ENCODE measurements at places on chromosomes 3 and 15. TPM values are rescaled to one million over a fixed set of nuclear protein-coding genes. Genes with fewer than 3 reads are reported as not detected.
A peak's percentile ranks its signal among the peaks of the same experiment; 100 is the strongest.

ITIH3 gene
- total RNA-seq, result not detected

PLA1A gene
- 0.19 TPM for total RNA-seq

DNA sequence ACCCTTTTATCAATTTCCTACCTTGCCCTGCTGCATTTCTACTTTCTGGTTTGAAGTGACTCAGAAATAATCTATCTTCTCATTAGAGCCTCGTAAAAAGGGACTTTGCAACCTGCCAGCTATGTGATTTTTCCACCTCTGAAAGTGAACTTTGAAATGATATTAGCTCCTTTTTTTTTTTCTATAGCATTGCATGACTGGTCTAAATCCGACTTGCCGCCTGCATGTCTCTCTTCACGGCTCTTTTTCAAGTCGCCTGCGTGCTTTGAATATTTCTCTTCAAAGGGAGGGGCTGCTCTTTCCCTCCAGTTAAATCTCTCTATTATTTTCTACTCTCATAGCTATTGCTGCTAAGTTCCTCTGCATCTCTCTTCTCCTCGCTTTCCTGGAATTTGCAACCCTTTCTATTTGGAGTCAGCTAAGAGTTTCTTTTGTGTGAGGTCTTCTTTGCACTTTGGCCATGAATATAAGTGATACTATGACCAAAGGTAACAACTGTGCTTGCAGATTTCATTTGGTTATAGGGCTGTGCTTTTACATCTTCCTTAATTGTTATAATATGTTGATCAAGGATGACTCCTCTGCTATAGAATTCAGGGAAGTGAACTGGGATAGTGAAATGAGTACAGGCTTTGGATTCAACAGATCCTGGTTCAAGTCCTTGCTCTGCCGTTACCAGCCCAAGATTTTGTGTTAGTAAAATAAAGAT, 541.1 kb downstream of the AGBL1 start:
- no peak overlapping the region for H3K4me3 ChIP-seq
- peaks cover 33% of the 10 kb centered on the region for H3K4me1 ChIP-seq
- H3K27ac ChIP-seq, result no peak overlapping the region
- H3K36me3 ChIP-seq, result no peaks in the 10 kb centered on the region
- no peak for DNase-seq

- no peak for DNase-seq
- H3K27me3 ChIP-seq, result peaks cover 2% of the 10 kb centered on the region
- H3K4me1 ChIP-seq, result no peaks in the 10 kb centered on the region
- H3K27ac ChIP-seq, result no peak overlapping the region
- H3K4me3 ChIP-seq, result no peak overlapping the region
Observed at GRCh38 chr15:96851613-96852012, 521.1 kb downstream of the NR2F2 start.

DNA sequence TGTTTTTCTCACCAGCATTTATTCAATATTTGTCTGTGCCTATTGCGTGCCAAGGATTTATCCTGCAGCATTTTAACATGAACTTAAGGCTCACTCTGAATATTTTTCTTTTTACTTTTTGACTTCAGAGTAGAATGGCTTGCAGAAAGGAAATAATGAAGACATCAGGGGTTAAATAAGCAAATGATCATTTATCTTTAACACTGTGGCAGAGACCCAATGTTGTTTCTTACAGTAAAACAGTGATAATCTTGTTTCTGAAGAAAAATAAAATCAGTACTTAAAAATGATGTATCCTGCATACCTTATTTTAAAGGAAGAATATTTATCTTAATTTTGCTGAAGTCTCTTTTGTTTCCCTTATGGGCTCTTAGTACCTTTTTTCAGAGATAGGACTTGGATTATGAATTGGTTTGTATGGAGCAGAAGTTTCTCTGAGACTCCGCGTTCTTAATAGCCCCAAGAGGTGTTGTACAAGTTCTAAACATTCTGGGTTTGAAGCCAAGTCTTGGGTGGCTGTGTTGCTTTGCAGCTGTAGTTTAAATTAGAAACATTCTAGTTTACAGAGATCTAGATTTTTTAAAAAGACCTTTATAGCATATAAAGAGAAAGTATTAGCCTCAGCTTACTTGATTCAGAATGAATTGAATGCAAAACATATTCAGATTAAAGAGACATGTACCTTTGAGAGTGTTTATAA, 40.5 kb downstream of the COL6A6 start:
- H3K27ac ChIP-seq, result no peak overlapping the region
- H3K4me3 ChIP-seq, result no peak overlapping the region
- H3K4me1 ChIP-seq, result no peaks in the 10 kb centered on the region
- H3K27me3 ChIP-seq, result peaks cover 16% of the 10 kb centered on the region

LSMEM2 gene
- total RNA-seq, result not detected

NOX5 gene
- not detected for total RNA-seq

TUSC7 gene
- not detected for total RNA-seq

DNA sequence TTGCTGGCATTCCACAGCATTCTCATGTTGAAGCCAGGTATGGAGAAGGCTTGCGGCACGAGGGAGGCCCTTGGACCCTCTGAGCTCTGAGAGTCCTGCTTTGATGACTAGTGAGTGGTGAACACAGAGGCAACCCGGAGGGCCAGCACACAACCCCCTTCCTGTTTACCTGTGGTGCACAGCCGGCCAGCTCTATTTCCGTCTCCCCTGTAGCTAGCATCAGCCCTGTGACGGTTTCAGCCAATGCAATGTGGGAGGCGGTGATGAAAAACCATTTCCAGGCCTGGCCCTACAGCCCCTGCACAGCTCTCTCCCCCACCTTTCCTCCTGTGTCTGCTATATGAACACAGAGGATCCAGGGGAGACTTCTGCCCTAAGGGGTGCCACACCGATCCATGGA, 76.8 kb upstream of the KLHL25 start:
- no peak for DNase-seq
- H3K27me3 ChIP-seq, result peaks cover 12% of the 10 kb centered on the region
- no peak overlapping the region for H3K27ac ChIP-seq
- no peaks in the 10 kb centered on the region for H3K4me1 ChIP-seq

CTXN2 gene
- not detected for total RNA-seq

SLC6A1 gene
- not detected for total RNA-seq

GRCh38 chr15:28914046-28914445, 28.3 kb downstream of the APBA2 start:
- H3K4me1 ChIP-seq, result peaks cover 38% of the 10 kb centered on the region
- no peak overlapping the region for H3K27ac ChIP-seq
- no peak overlapping the region for H3K4me3 ChIP-seq

DNA sequence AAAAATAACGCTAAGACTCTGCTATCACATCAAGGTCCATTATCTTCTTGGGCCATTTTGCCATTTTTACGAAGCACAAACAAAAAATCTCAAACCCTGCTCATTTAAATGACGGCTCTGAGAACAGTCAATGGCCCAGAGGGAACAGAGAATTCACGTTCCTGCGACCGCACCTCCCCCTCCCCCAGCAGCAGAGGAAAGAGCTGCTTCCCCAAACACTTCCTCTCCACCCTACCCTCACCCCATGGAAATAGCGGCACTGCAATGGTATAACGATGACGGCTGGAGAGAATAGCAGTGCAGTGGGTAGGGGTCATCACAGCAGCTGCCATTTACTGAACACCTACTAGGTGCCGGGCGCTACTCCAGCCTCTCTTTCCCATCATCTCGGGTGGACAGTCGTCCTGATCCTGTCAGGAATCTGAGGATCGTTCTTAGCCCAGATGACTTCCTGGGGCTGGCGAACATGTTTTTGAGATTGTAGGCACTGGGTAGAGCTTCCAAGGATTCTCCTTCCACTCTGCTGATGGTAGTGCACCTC, 113.3 kb downstream of the IQSEC1 start:
- no peak for DNase-seq
- no peaks in the 10 kb centered on the region for H3K27me3 ChIP-seq
- H3K4me1 ChIP-seq, result peaks cover 94% of the 10 kb centered on the region
- no peak overlapping the region for H3K27ac ChIP-seq
- H3K36me3 ChIP-seq, result peaks cover 4% of the 10 kb centered on the region
- no peak overlapping the region for H3K4me3 ChIP-seq

GRCh38 chr3:43294975-43295374, 8.6 kb downstream of the SNRK start:
- H3K27ac ChIP-seq, result peak overlapping the region; percentile 81
- H3K4me1 ChIP-seq, result peaks cover 89% of the 10 kb centered on the region
- DNase-seq, result no peak
- no peak overlapping the region for H3K4me3 ChIP-seq
- H3K27me3 ChIP-seq, result no peaks in the 10 kb centered on the region
- no peaks in the 10 kb centered on the region for H3K36me3 ChIP-seq
